Stimulated activated CD4-positive, alpha-beta T cell treated with anti-CD3 and anti-CD28 coated beads, Interleukin-15, amount 100 ng/mL, for 1 hour (primary cell): ENCODE measurements at places on chromosomes 16 and 17.
A peak's percentile ranks its signal among the peaks of the same experiment; 100 is the strongest.

- DNase-seq: peak; percentile 31
Measured at GRCh38 chr17:29292992-29293889, 707 bp downstream of the NUFIP2 start.

DNA sequence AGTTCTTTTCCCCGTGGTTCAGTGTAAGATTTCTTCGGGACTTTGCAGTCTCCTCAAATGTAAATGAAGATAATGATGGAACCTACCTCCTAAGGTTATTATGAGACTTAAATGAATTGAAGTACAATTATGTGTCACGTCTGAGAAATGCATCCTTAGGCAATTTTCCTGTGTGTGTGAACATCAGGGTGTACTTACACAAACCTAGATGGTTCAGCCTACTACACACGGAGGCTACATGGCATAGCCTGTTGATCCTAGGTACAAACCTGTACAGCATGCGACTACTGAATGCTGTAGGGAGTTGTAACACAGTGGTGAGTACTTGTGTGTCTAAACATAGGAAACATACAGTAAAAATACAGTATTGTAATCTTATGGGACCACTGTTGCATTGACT lies 1.1 kb upstream of the FAM20A start:
- DNase-seq: no peak

DNA sequence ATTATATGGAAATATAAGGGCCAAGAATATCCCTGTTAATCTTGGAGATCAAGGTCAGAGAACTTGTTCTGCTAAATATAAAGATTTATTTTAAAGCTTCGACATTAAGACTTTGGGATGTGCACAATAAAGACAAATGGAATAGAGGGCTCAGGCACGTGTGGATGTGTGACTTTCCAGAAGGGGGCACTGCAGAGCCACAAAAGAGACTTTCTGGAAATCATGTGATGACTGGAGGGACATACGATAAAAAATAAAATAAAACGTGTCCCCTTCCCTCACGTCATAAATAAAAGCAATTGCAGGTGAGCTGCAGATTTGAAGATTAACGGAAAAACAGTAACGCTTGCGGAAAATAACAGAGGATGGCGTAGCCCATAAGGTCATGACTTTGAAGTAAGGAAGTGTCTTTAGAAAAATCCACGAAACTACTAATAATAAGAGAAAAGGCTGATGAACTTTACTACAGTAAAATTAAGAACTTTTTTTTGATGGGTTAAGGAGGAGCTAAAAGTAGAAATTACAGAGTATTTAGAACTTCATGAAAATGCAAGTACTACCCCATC lies 9.4 kb upstream of the ENGASE start:
- DNase-seq: no peak

GRCh38 chr16:3518292-3518985 lies 17.6 kb downstream of the CLUAP1 start:
- no peak for DNase-seq

GRCh38 chr16:66901626-66902025 lies 17.1 kb downstream of the CDH16 start:
- no peak for DNase-seq

DNA sequence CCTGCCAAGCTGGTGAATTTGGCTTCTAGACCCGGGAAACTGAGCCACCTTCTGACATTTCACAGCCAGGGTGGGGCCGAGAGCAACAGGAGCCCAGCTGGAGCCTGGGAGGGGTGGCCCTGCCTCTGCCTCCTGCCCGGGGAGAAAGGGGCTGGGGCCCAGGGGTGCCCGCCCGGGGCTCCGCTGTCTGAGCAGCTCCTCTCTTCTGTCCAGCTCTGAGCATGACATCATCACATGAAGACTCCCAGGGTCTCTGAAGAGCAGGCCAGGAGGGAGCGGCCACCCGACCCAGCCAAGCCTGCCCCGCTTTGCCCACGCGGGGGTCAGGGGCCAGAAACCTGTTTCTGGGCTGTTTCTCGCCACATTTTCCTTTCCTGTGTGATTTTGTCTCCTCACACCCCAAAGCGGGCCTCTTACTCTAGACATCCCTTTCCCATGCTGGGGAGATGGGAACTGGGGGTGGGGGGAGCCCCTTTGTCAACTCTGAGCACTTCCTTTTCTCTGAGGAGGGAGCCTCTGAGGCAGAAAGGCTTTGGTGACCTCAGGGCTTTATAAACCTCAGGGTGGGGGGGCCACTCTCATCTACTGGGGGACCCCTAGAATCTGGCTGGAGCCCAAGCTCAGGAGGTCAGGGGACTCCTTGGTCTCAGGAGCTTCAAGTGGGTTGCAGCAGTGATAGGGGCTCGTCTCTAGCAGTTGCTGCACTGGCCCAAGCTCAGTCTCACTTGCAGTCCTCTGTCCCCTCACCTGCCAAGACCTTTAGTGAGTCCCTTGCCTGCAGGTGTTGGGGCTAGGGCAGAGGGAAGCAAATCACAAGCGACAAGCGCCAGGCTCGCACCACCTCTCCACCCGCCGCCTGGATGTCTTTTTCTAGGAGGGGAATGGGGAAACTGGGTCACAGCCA lies 7.6 kb downstream of the UBALD2 start:
- no peak for DNase-seq
